ENCODE measurements at places on chromosomes 6 and 20.

DNA sequence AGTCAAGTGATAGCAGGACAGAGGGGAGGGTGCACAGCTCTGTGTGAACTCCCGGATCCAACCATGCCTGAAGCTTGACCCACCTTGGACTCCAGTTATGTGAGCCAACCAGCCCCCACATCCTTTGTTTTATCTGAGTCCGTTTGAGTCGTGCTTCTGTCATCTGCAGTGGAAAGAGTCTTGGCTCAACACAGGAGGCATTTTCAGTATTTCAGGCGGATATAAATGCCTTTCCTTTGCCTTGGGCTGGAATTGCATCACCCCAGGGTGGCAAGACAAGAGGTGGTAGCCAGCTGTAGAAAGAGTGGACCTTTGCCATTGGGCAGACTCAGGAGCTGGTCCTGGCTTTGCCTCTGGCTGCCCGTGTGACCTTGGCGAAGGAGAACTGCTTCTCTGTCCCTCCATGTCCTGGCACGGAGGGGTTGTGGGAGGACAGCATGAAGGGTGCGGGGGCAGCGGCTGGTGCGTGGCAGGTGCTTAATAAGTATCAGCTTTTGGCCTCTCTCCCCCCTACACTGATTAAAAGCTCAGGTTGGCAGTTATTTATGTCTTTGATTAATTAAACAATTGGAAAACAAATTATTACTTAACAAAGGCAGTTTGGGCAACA lies 42.6 kb upstream of the APCDD1L start:
- DNase-seq: no peak

DNA sequence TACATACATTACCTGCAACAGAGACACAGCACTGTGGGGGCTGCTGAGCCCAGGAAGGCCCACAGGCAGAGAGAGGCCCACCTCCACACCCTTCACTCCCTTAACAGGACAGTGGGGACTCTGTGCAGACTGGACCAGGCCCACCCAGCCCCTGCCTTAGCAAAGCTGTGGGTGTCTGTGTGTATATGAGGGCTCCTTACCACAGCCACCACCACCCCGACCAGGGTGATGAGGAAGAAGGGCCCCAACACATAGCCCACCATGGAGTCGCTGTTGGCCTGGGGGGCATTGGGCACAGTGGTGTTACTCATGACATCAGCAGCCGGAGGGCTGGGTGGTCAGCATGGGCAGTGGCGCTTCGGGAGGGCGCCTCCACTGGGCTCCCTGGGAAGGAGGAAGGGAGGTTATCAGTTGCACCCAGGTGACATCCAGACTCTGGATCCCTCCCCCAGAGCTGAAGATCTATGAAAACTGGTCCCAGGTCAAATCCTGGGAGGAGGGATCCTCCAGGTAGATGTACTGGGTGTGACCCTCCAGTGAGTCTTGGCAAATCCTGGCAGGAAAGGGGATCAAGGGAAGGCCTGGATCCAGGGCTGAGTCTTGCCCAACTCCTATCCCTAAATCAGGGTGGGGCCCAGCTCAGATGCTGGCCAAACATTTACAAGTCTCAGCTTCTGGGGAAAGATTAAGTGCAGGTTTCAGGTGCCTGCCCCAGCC lies 1.2 kb downstream of the SMIM29 start:
- DNase-seq: no peak

DNA sequence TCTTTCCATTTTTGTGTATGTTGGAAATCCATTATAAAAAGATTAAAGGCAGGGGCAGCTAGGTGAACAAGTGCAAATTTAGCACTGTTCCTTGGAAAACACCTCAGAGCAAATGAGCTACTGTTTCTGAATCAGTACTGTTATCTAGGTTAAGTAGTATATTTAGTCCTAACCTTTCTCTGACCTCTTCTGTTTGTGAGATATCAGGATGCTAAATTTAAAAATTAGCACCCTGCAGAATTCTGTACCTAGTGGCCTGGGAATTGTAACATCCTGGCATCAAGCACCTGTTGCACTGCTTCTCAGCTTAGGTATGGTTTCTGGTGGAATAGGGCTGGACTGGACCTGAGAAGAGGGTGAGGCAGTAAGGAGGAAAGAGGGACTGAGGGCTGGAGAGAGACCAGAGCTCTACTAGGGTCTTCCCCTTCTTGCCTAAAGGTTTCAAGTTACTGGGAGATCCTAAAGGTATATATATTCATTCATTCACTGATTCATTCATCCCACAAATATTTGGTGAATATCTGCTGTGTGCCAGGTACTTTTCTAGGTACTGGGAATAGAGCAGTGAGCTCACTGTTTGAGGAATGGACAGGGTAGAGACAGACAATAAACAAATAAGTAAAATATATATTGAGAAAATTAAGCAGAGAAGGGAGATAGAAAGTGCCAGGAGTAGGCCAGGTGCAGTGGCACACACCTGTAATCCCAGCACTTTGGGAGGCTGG lies 5.2 kb downstream of the ZNF76 start:
- no peak for DNase-seq

DNA sequence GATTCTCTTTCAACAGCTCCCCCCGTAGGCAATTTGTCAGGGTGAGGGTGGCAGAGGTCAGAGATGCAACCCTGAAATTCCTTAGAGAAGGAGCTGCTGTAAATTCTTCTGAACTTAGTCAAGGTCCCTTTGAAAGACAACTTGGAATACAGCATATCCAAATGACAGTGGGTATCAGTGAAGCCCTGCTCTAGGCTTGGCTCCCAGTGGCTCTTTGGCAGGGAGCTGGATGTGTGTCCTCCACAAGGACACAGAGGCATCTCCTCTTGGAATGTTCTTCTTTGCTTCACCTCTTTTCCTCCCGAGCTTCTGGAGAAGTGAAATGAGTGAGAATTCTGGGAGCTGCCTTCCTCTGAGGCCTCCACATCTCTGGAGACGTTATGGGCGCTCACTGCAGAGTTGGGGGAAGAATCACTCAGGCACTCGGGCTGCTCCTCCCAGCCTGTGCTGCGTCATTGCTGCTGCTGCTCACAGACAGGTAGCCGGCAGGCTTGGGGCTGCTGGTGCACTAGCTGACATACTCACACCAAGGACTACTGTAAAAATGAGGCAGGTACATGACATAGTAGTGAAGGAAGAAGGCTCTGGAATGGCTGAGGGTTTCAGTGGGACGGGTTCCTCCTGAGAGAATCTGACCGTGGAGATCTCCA lies 34.1 kb downstream of the DYNLT1 start:
- DNase-seq: no peak

DNA sequence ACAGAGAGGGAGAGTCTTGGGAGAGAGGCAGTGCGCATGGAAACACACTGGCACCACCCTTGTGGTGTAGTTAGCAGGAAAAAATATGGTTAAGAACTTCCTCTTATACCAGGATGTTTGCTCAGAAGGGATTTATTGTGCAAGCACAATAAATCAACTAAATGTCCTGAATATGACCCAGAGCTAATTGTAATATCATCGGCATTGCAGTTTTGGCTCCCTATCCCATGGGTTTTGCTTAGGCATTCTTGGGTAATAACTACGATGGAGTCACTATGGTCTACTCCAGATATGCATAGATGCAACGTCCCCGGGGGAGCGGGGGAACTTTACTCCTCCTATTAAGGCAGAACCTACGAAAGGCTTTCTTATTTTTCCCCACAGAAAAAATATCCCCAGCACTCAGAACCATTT lies 751.6 kb downstream of the EYS start:
- DNase-seq: no peak

DNA sequence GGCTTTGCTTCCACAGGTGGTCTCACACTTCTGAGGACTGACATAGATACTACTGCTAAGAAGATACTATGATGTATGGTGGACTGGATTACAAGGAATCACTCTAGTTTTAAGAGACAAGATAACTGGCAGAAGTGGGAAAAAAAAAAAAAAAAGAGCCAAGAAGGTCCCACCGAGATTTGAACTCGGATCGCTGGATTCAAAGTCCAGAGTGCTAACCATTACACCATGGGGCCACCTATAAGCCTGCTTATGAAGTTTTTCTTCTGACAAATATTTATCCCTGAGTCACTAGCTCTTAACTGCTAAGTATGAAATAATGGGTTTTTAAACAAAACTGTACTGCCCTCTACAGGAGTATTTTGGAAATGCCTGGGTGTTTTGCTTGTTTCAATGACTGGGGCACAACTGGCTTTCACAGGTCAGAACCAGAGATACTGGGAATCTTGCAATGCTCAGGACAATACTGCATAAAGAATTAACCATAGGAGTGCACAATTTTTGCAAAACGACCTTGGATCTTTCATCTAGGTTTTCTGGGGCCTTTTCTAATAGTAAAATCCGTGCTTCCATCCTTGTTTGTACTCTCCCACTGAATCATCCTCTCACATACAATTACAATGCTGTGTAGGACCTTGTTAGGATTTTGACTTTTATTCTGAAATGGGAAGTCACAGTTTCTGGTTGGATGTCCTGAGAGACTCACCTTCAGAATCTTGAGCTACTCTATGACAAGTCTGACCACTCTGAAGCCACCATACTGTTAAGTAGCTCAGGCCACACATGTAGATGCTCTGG lies 116.3 kb downstream of the OR2B2 start:
- DNase-seq: no peak

DNA sequence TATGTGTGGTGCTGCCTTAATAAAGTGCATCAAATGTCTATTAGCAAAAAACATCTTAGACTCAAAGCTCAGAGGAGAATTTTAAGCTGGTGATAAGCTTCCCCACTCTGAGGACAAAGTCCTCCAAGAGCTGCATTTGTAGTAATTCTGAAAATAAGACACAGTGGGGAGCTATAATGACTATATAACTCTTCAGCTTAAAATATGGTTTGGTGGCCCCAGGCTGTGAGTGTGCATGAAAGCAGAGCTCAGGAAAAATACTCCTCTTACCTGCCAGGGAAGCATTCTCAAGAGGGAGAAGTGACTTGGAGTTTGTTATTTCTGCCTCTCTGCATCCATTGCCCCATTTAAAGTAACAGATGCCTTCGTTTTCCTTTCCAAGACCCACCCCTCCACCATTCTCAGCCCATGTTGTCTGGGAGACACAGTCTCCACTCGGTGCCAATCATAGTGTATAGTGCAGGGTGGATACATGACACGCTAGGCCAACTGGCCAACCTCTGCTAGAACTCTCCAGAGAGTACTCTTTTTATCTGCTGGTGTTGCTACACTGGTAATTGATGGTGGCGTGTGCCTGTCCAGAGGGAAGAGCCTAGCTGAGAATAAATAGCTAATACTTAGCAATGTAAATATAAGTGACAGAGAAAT lies 229.2 kb downstream of the PHF3 start:
- DNase-seq: no peak

All from activated CD8-positive, alpha-beta memory T cell treated with anti-CD3 and anti-CD28 coated beads for 4 hours (primary cell).